ENCODE measurements at places on chromosomes 2 and 18.
A peak's percentile ranks its signal among the peaks of the same experiment; 100 is the strongest.

- DNase-seq: no peak
Observed at GRCh38 chr18:27861539-27861938, 315.4 kb downstream of the CDH2 start.

DNA sequence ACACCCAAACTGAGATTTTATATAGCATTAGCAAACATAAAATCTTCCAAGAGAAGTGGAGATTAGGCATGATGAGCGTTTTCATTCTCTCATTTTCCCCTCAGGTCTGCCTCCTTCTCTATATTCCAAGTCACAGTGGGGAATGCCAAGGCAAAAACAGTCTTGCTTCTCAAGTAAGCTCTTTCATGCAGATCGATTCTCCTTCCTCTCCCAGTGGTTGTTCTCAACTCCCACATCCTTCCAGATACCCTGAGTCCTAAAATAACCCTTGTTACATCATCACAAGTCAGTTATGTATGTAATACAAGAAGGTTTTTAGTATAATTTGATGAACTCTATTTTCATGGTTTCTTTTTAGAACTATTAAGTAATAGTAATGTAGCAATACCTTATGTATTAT lies 150.6 kb downstream of the TXNL1 start:
- no peak for DNase-seq

DNA sequence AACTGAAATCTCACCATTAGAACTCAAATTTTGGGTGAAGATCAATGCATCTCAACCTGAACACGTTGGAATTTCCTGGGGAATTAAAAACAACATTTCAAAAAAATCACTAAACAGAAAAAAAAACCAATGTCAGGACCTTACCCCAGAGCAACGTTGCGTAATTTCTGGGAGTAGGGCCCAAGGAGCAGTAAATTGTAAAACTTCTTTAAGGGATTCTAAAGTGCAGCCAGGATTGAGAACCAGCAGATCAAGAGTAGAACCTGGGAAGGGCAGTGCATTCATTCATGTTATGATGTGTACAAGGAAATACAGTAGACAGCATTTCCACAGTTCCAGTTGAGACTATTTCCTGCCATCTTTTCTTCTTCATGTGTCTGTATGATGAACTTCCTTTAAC lies 56.9 kb downstream of the RHBDD1 start:
- no peak for DNase-seq

DNA sequence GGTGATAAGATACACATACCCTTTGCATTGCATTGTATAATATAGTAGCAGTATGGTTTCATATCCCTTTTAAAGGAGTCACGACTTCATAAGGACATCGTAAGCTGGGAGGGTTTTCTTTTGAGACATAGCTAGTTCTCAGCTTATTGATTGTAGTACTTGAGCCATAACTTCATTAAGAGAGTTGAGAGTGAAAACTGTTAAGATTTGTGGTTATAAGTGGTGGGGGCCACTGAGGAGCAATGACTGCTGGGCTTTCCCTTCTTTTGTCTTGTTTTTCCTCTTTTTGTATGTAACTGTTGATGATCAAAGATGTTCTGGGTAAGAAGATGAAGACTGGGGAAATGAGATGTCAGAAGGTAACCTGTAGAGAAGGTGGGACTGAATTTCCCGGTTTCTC lies 11.0 kb downstream of the EIF5B start:
- DNase-seq: no peak

DNA sequence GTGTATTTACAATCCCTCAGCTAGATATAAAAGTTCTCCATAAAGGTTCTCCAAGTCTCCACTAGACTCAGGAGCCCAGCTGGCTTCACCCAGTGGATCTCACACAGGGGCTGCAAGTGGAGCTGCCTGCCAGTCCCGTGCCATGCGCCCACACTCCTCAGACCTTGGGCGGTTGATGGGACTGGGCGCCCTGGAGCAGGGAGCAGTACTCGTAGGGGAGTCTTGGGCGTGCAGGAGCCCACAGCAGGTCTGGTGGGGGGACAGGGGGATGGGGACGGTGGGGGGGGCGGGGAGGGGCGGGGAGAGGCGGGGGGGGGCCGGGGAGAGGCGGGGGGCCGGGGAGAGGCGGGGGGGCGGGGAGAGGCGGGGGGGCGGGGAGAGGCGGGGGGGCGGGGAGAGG lies 54.7 kb upstream of the RND3 start:
- no peak for DNase-seq

GRCh38 chr2:240567137-240567871 lies 980 bp upstream of the RNPEPL1 start:
- DNase-seq: no peak

DNA sequence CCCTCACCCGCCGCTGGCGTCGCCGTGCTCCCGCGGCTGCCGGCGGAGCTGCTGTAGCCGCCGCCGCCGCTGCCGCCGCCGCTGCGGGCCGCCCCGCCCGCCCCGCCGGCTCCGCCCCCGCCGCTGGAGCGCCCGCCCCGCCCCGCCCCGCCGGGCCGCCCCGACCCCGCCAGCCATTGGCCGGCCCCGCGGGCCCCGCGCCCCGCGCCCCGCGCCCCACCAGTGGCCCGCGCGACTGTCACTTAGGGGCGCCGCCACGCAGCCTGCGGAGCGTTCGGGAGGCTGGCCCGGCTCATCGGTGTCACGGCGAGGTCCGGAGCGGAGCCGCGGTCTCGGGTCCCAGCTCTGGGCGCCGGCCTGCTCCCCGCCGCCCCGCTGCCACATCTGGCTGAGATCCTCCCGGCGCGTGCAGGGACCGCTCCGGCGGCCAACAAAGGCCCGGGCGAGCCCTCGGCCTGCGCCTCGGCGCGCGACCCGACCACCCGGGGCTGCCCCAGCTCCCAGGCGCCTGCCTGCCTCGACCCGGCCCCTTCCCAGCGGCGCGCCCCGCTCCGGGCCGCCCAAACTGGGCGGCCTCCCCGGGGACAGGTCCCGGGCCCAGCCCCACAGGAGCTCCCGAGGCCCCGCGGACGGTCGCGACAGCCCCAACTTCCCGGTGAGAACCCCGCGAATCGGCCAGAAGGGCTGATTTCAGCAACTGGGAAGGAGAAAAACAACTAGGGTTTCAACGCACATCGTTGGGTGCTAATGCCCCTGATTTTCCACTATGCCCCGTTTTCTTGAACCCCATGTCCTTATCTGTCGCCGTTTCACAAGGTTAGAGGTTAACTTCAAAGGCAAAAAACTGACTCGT lies at the start of gene MGAT4A:
Gene MGAT4A (minus strand): TSS at position 92 of the 853 bp plus-strand sequence. CDS start 4,800 bp downstream, outside the sequence.
- peak; percentile 64 for DNase-seq

DNA sequence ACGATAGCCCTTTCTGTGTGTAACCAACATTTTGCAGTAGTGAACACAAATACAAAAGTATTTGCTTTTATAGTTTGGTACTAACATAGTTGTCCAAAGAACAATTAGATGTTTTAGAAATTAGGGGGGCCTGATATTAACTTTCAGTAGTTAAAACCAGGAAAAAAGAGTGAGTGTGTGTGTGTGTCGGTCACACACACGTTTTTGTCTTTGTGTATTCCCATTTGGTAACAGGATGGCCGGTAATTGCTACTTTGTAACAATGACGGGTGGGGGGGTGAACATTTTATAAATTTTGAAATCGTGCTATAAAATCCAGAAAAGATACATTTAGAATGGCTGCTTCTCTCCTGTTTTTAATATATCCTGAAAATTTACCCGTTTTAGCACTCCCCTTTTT lies 1.5 kb downstream of the PPIG start:
- no peak for DNase-seq

GRCh38 chr18:13262839-13263691 lies 44.5 kb downstream of the LDLRAD4 start:
- DNase-seq: no peak

DNA sequence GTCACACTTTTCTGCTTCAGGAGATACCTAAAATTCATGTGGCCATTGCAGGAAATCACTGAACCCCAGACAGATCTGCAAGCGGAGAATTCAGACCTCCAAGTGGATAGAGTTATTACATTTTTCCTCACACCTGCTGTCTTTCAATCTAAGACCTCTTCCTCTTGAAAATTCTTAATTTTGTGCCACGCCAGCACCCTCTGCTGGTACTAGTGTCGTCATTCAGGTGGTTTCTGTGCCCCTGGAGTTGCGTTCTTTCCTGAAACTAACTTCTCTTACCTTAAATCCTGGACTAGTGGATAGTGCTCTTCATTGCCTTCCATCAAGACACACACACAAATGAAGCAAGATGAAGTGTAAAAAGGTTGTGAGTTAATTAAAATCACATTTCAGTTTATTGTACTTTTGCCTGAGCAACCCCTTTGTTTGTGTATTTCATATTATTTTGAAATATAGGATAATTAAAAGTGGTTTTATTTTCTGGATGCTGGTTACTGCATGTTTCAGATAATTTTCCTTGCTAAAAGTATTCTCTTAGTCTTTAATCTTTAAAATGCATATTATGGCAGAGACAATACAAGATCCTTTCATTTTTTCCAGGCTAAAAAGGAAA lies 1.6 kb upstream of the DNER start:
- no peak for DNase-seq

GRCh38 chr18:65811307-65811706 lies 60.5 kb downstream of the CDH7 start:
- no peak for DNase-seq

GRCh38 chr2:71749671-71750101 lies 296.3 kb downstream of the DYSF start:
- no peak for DNase-seq

DNA sequence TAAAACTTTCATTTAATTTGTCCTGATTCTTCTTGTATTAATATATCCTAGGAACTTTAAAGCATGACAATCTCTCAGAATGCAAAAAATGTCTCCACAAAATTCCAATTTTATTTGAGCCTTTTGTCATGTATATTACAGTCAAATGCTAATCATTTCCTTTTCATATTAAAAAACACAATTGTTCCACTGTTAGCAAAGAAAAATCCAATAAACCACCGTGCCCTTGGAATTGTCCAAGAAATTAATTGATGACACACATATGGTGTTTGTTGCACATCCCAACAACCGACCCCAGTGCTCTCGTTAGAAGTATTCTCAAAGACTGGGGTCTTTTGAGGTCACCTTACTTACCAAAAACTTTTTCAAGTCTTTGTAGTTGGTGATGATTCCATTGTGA lies 28.1 kb downstream of the GFPT1 start:
- no peak for DNase-seq

DNA sequence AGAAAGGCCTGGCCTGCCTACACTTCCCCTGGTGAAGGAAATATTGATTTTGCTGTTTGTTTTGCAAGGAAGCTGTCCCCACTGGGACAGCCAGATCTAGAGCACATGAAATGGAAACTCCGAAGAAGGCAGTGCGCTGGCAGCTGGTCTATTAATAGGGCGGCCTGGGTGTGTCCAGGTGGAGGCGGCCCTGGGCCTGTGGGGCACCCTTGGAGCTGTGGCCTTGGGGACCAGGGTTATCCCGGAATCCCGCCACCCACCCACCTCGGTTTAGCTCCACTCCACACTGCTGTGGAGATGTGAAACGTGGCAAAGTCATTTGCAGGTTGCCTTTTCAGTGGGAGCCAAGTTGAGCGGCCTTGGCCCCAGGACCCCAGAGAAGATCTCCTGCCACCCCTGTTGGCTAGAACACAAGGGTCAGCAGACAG lies 204.3 kb downstream of the KLHL29 start:
- DNase-seq: no peak

- no peak for DNase-seq
Observed at GRCh38 chr2:191782351-191782750, 64.5 kb downstream of the CAVIN2 start.

GRCh38 chr18:57885931-57886330 lies 82.8 kb upstream of the ATP8B1 start:
- DNase-seq: no peak

DNA sequence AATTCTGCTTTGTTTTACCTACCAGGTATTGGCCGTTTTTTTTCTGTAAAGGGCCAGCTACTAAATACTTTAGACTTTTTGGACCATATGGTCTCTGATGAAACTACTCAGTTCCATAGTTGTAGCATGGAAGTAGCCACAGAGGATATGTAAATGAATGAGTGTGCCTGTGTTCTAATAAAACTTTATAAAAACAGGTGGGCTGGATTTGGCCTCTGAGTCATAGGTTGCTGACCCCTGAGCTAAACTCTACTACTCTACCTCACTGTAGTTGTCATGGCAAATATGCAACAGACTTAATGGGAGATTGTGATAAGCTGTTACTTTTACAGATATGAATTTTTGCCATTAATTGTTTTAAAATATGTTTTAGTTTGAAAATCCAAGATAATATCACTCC lies 19.7 kb downstream of the CLIP4 start:
- DNase-seq: no peak

- DNase-seq: no peak
Observed at GRCh38 chr18:63879709-63880108, 7.8 kb upstream of the SERPINB2 start.

DNA sequence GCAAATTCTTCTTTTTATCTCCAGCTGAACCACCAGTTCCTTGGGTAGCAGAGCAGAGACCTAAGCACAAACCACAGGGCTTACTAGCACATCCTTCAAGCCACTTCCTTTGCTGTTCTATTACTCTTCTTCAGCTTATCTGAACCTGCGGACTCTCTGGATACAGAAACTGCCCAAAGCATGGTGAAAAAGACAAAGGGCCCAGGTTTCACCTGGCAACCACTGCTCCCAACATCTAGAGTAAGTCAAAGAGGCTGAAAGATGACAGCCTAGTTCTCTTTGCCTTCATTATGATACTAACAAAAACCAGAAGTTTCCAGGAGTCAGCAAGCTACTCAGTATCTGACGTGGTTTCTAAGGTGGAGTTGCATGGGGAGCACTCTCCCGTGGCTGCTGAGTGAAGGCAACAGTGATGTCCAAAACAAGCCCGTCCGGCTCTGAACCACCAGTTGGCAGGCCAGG lies 43.4 kb downstream of the KANSL3 start:
- DNase-seq: no peak

DNA sequence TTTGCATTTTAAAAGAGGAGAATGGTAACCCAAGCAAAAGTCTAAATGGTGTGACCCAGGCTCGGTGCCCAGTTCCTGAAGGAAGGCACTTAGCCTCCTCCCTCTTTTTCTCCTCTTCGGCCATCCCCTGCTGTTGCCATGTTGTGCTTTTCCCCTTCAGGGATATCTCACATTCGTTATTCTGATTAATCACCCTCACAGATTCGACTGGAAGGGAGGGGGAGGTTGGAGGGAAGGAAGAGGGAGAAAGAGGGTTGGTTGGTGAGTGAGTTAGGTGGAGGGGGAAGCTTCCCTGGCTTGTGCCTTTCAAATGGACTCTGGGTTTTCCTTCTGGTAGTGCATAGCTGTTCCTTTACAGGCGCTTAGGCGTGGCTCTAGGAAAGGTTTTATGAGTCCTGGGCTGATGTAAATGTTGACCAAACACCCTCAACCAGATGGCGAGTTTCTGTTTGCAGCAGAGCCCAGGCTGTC lies 39.0 kb upstream of the LYPD6B start:
- no peak for DNase-seq

GRCh38 chr2:99140860-99141109 lies 722 bp upstream of the C2orf15 start:
- no peak for DNase-seq

GRCh38 chr2:152445375-152445774 lies 110.4 kb downstream of the FMNL2 start:
- DNase-seq: no peak

GRCh38 chr18:75293591-75293990 lies 83.0 kb downstream of the TSHZ1 start:
- no peak for DNase-seq

DNA sequence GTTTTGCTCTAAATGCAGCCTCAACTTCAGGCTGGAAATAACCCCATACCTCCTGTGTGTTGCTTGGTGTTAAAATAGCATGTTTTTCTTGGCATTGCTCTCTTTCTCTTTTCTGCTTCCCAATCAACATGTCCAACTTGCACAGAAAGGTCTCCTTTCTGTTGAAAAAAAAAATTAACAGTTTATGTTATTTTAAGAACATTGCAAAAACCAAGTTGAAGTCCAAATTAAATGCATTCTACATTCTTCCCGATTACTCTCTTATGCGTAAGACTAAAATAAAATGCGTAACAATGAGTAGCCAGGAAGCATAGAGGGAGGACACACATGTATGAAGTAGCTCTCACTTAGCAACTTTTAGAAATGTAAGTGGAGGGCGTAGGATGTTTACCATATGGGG lies 1406.1 kb upstream of the NXPH2 start:
- no peak for DNase-seq

Measured in stimulated activated CD4-positive, alpha-beta T cell treated with anti-CD3 and anti-CD28 coated beads, Interleukin-1b, Interleukin-23, amount 100 ng/mL, for 24 hours (primary cell).